ENCODE measurements at places on chromosomes 16 and 17.
A peak's percentile ranks its signal among the peaks of the same experiment; 100 is the strongest.

DNA sequence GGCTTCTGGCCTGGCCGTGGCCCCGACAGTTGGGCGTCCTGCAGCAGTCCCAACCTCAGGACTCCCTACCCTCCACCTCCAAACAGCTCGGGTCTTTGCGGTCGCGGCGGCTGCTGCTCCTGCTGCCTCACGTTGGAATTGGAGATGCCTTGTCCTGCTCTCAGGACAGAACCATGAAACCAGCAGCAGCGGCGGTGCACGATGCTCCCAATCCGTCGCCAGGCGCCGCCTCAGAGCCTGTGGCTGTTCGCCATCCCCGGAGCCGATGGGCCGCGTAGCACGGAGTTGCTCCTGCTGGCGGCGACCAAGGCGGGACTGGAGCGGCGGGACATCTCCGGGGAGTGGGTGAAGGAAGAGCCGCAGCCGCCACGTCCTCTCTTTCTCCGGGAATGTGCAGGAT is 1965.9 kb downstream of the TP53TG3F start:
- DNase-seq: no peak

DNA sequence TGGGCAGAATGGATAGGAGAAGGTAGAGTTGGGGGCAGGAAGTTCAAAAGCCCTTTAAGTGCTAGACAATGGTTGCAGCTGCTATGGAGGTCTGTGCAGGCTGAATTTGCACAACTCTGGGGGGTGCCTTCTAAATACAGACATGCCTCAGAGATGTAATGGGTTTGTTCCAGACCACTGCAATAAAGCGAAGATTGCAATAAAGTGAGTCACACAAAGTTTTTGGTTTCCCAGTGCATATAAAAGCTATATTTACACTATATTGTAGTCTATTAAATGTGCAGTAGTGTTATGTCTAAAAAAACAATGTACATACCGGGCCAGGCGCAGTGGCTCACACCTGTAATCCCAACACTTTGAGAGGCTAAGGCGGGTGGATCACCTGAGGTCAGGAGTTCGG is 60.5 kb upstream of the MYOCD start:
- peak; percentile 17 for DNase-seq

- DNase-seq: peak; percentile 81
Measured at GRCh38 chr17:77375917-77376651, 235.3 kb downstream of the SEC14L1 start.

DNA sequence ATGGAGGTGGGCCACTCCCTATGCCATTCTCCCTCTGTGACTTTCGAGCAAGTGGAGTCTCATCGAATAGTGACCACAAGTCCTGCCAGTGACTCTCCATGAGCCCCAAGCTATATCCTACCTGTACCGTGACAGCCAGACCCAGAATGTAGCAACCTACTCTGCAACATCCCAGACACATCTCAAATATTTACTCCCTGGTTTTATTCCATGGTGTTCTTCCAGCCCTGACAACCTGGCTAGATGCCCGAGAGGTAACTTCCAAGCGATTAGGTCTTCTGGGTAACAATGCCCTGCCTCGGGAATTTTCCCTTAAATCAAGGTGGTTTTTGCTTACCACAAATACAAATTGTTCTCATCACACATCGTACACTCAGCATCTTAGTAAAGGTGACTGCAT is 211.7 kb downstream of the ZFHX3 start:
- no peak for DNase-seq

DNA sequence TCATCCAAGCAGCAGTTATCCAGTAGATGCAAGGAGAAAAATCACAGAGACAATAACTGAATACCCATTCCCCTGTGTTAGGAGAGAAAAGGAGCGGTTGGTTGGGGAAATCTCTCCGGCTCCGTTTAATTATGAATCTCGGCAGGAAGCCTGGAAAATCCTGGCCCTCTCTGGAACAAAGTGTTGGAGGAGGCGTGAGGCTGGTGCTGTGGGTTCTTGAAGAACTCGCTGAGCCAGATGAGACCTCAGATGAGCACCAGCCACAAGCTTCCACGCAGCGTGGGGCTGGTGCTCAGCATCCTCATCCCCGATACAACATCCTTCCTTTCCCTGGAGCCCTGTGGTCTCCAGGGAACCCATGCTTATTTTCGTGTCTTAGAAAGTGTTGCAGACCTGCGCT is 39.7 kb downstream of the CACNG4 start:
- no peak for DNase-seq

DNA sequence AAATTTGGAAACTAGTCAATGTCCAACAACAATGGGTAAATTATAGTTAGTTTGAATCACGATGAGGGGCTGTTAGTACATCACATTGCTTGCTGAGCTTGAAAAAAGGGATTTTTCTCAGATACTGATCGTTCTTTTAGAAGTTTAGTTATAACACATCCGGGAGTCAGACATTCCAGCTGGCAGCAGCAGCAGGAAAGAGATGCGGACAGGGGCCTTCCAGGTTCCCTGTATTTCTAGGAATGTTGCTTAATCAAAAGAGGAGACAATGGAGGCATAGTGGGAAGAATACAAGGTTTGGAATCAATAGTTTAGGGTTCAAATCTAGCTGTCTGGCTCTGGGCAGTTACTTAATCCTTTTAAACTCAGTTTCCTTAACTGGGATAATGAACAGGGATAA is 27.8 kb downstream of the CDK5R1 start:
- DNase-seq: no peak

DNA sequence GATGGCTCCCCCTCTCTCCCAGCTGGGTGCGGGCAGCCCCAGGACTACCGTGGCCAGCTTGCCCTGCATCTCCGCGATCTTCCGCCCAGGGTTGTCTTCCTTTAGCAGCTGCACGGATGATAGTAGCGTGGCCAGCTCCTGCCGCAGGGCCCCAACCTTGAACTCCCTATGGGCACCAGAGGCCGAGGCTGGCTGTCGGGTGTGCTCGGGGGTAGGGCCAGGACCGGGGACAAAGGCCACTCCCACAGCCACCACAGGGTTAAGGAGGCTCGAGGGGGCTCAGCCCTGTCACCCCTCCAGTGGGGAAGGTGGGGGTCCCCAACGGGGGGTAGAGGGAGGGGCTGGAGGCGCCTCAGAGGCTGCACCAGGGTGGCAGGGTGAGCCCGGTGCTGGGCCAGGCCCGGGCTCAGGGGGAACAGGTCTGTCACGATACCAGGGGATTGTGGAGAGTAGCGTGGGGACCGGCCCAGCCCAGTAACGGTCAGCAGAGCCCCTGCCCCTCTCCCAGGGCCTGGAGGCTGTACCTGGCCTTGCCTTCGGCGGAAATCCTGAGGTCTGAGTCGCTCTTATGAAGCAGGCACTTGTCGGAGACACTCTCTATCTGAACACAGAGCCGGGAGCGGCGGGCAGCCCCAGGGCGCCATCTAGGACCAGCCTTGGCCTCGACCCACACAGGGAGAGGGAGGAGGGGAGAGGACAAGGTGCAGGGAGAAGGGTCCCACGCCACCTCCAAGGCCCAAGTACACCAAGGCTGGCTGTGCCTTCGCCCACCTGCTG is 5.2 kb downstream of the PERCC1 start:
- DNase-seq: no peak

- DNase-seq: no peak
Measured at GRCh38 chr17:61458000-61458399, 5.8 kb downstream of the TBX4 start.

DNA sequence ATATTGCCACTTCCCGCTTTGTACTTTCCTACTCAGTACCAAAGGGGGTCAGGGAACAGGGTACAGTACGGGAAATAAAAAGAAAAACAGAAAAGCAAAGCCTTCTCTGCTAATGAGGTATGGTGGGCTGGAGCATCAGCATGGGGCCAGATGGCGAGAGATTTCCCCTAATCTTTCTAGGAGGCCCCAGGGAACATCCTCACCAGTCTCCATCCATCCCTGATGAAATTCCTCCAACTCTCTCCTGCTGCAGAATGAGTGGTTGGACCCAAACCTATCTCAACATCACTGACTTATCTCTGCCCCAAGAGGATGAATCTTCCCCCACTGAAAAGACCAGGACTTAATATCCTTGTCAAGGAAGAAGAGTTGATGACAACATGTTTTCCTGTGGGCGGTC is 185.6 kb downstream of the C16orf78 start:
- DNase-seq: no peak

- DNase-seq: no peak
Measured at GRCh38 chr16:17082095-17082882, 388.5 kb downstream of the XYLT1 start.

- no peak for DNase-seq
Measured at GRCh38 chr16:877242-878071, 76.9 kb upstream of the GNG13 start.

DNA sequence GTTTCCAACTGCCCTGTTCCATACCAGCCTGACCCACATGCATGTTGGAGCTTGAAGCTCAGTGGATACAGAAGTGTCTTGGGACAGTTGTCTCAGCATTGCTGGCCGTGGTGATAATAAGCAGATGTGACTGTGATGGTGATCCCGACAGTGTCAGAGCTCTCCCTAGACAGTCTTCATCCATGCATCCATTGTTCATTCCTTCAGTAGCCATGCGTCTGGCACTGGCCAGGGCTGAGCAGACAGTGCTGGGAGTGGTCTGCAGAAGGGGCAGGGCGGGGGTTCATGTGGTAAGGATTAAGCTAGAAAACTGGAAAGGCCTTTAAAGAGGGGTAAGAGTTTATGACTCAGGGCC is 68.1 kb downstream of the GNAO1 start:
- DNase-seq: no peak

GRCh38 chr16:69942099-69942491 is 9.0 kb upstream of the CLEC18A start:
- no peak for DNase-seq

- peak; percentile 86 for DNase-seq
Measured at GRCh38 chr16:88533932-88534637, 36.1 kb upstream of the ZC3H18 start.

DNA sequence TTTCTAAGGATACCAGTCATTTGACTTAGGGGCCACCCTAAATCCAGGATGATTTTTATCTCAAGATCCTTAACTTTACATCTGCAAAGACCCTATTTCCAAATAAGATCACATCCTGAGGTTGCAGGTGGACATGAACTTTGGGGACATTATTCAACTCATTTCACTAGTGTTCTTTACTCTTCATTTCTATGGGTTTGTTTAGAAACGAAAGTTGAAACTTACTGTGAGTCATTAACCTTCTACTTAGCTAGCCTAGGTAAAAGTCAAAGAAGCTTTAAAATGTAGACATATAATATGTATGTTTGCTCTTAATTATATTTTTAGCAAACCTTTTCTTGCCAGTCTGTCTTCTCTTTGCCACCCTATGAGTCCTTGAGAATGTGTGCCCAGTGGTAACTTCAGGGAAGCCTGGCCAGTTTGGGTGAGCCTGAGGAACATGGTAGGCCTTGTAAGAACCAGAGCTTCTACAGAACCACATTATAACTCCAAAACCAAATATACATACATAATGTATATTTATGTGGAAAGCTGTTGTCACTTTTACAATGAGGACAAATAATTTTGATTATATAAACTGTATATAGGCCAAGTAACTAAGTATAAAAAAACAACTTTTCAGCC is 38.4 kb downstream of the BPTF start:
- DNase-seq: no peak

DNA sequence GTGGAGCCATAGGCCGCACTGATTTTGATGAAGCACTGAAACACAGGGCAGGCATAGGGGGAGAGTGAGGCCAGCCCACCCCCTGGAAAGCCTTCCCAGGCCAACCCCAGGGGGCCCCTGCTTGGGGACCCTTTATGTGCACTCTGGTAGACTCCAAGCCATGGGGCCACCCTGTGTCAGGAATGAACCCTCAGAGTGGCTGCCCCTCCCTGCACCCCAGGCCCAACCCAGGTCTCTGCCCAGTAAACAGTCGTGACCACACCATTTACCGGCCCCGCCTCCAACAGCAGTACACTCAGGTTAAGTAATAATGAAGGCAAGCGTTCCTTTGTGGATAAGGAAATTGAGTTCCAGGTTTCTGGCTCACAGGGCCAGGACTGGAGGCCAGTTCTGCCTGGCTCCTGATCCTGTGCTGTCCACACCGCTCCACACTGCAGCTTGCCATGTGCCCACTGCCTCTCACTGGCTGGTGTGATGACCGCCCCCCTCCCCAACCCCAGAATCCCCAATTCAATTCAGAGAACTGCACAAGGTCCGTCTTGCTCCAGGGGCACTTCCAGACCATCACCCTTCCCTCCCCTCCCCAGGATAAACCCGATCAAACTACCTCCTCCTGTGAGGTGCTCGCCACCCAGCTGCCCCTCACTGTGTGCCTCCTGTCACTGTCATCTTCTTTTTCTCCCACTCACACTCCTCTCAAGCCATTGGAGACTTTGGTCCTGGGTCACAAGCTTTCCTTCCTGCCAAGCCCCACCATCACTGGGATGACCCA is 13.6 kb downstream of the PIMREG start:
- no peak for DNase-seq

- DNase-seq: no peak
Measured at GRCh38 chr17:58632324-58633314, 59.2 kb downstream of the TEX14 start.

DNA sequence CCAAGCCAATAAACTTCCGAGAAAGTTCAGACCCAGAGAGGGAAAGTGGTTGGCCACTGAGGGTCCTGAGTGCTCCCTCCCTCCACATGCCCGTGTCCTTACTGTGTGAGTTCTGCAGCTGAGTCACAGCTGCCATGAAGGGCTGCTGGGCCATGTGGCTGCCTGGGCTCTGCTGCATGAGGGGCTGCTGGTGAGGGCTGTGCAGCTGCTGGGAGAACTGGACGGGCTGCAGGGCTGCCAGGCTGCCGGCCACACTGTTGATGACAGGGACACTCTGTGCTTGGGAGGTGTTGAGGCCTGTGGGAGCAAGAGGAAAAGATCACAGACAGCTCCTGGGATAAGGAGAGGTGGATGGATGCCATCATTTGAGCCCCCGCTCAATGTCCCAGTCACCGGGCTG is 44.0 kb downstream of the HNF1B start:
- no peak for DNase-seq

- DNase-seq: peak; percentile 17
Measured at GRCh38 chr17:19260958-19261357, 23.8 kb downstream of the EPN2 start.
